ENCODE measurements at places on chromosomes 12 and 14. TPM values are rescaled to one million over a fixed set of nuclear protein-coding genes. Genes with fewer than 3 reads are reported as not detected.

DNA sequence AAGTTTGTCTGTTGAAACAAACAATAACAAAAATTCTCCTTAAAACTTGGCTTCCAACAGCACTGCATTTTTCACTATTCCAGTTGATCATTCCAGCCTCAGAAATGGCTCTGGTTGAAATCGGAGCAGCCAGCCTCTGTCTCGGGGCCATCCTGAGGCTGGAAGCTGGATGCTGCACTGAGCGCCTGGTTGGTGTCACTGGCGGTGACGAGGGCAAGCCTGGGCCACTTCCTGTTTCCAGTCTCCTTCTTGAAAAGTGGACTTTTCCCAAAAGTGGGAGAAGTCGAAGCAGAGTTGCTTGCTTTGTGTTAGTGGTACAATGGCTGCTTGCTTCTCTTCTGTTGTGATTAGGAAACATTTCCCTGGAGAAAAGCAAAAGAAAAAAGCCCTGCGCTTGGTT is 48.7 kb downstream of the CCDC92 start:
- no peak for DNase-seq

GRCh38 chr12:32885831-32886230 is 10.7 kb downstream of the PKP2 start:
- no peak for DNase-seq

DNA sequence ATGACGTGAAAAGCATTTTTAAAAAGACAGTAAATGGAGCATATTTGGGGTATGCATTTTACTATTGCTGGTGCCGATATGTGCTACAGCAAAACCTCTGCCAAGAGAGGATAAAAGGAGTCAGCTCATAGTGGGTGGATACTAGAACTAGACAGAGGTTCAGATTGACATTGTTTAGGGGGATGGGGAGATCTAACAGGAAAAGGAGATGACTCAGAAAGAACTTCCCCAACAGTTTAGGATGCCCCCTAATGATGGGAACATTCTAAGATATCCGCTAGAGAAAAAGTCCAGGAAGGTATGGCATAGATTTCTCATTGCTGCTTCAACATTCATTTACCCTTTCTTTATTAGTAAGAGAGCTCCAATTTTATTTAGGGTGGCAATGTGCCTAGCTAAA is 110.5 kb upstream of the CLEC14A start:
- no peak for DNase-seq

GRCh38 chr14:92917041-92917940 is 5.7 kb upstream of the CHGA start:
- DNase-seq, result no peak

DNA sequence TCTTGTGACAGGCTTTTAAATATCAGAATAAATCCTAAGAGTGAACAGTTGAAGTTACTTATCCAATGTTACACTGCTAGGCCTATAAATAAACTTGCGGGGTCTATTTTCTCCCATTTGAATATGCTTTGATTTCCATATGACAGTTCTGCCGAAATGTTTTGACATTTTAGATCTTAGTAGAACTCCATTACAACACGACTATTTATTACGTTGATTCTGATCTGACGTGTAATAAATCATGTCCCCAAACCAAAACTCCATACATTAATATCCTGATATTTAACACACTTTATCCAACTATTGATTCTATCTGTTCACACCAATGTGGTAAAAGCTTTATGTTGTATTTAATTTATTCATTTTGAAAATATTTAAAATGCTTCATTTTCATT is 16.1 kb upstream of the NEMF start:
- DNase-seq, result no peak

Gene SYNDIG1L
- 0.19 TPM for polyA plus RNA-seq

Gene PITPNM2
- 7.7 TPM for polyA plus RNA-seq

Gene SLC7A8
- polyA plus RNA-seq, result 120 TPM

Gene AQP6
- polyA plus RNA-seq, result 27.6 TPM

Gene KCNK13
- polyA plus RNA-seq, result 0.15 TPM

Measured in renal cortex interstitium (tissue), 15 donors.